ENCODE measurements at places on chromosomes 2 and 18. TPM values are rescaled to one million over a fixed set of nuclear protein-coding genes. Genes with fewer than 3 reads are reported as not detected.
A peak's percentile ranks its signal among the peaks of the same experiment; 100 is the strongest.

- no peak for DNase-seq
- H3K27ac ChIP-seq = no peak overlapping the region
Measured at GRCh38 chr18:58269931-58270330, 225.9 kb downstream of the NEDD4L start.

DNA sequence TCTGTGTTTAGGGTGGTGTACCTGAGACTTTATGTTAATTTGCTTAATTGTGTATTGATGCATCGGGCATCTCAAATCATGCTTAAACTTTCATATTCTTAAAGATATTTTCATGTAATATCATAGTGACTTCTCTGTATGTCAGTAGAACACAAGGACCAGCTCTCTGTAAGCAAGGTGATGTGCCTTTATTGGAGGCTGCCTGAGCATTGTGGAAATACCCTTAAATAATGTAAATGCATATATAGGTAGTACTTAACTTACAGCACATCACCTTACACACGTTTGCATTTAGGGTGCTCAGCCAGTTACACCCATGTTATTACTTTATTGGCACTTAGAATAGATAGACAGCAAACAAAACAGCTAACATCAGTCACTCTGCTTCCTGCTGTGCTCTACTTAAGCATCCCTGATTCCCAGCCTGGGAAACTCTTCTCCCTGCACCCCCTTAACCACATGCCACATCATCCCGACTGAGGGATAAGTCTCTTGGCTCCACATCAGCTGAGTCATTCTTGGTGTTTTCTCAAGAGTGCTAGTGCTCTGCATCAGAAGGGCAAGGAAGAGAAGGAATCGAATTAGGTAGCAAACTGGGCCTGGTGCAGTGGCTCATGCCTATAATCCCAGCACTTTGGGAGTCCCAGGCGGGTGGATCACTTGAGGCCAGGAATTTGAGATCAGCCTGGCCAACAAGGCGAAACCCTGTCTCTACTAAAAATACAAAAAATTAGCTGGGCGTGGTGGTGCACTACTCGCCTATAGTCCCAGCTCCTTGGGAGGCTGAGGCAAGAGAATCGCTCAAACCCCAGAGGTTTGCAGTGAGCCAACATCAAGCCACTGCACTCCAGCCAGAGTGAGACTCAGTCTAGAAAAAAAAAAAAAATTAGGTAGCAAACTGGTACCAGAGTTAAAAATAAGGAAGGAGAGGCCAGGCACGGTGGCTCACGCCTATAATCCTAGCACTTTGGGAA is 108.7 kb downstream of the MAP3K20 start:
- peak overlapping the region; percentile 69 for H3K4me3 ChIP-seq
- H3K27me3 ChIP-seq = no peaks in the 10 kb centered on the region
- DNase-seq = peak; percentile 98

Gene REG3G
- total RNA-seq = not detected

DNA sequence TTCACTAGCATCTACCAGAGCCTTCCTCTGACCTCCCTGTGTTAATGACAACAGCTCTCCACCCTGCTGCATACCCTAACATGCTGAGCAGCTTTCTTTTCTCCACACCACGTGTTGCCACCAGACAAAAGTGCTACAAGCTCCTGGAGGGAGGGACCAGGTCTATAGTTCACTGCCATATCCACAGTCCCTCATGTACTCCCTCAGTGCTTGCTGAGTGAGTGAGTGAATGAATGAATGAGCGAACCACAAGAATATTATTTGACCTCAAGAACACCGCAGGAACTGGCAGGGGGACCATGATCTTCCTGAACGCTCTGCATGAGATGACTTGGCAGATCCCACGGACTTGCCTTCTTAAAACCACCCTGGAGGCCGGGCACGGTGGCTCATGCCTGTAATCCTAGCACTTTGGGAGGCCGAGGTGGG is 47.4 kb upstream of the CAB39 start:
- H3K4me1 ChIP-seq = peaks cover 54% of the 10 kb centered on the region
- H3K4me3 ChIP-seq = no peak overlapping the region
- DNase-seq = no peak
- no peaks in the 10 kb centered on the region for H3K27me3 ChIP-seq
- H3K36me3 ChIP-seq = no peaks in the 10 kb centered on the region

DNA sequence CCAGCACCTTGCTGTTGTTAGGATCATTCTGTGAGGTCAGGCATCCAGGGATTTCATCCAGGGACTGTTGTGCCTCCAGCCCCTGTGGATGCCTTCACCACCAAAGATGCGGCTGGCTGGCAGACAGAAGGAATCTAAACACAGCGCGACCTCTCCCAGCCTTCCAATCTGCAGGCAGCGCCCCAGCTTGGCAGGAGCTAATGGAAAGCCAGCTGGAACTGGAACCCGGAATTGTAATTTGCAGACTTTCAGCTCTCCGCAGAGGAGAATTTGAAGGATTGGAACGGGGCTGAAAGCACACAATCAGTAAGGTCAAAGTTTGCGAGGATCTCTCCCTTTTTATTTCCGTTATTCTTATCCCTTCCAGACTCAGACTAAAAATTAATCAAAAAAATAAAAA is 127.8 kb downstream of the TRIB2 start:
- H3K27me3 ChIP-seq = no peaks in the 10 kb centered on the region
- no peak overlapping the region for H3K27ac ChIP-seq
- peaks cover 17% of the 10 kb centered on the region for H3K4me1 ChIP-seq
- no peak for DNase-seq
- H3K4me3 ChIP-seq = no peak overlapping the region

- no peak overlapping the region for H3K4me3 ChIP-seq
- H3K36me3 ChIP-seq = no peaks in the 10 kb centered on the region
- H3K27ac ChIP-seq = no peak overlapping the region
- H3K4me1 ChIP-seq = no peaks in the 10 kb centered on the region
- H3K27me3 ChIP-seq = no peaks in the 10 kb centered on the region
Measured at GRCh38 chr2:132860220-132860619, 190.2 kb upstream of the LYPD1 start.

Gene LIPG
- total RNA-seq = not detected

Gene DYSF
- total RNA-seq = 0.41 TPM

DNA sequence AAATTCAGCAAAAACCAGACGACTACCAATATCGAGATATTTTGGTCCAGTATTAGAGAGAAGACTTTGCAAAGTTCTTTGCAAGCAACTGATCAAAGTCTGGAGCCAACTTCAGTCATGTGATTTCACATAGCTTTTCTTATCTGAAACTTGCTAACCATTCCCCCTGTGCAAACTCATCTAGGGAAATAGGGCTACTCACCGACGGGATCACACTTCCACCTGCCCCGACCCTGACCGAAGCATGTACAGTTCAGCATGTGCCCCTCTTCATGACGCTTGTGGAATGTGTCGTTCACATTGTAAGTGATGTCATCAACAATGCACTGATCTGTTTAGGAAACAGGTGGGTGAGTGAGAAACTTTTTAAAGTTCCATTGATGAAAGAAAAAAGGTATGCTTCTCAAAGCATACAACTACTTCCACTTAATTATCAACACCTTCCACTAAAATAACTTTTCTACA is 15.4 kb downstream of the FN1 start:
- peaks cover 84% of the 10 kb centered on the region for H3K4me1 ChIP-seq
- peaks cover 76% of the 10 kb centered on the region for H3K36me3 ChIP-seq
- H3K27me3 ChIP-seq = peaks cover 13% of the 10 kb centered on the region
- DNase-seq = no peak

Gene INO80B
- 24.0 TPM for total RNA-seq

DNA sequence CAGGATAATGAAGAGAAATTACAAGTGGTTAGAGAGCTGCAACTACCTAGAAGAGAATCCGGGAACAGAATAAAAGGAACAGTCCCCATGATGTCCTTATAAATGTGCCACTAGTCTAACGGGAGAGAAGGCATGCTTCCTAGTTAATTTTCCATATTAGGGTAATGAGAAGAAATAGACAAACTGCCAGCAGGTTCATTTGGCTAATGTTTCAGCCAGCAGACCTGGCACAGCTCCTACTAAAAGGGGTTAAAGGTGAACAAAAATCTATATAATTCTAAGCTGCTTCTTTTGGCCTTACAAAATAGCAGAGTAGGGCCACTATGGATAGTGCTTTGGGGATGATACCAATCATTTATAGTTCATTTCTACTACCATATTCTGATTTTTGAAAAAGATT is 845.3 kb upstream of the GCFC2 start:
- H3K4me1 ChIP-seq = no peaks in the 10 kb centered on the region
- H3K27ac ChIP-seq = no peak overlapping the region
- no peaks in the 10 kb centered on the region for H3K27me3 ChIP-seq
- H3K4me3 ChIP-seq = no peak overlapping the region
- H3K36me3 ChIP-seq = no peaks in the 10 kb centered on the region
- DNase-seq = no peak

- no peak for DNase-seq
- H3K4me3 ChIP-seq = no peak overlapping the region
- H3K27ac ChIP-seq = no peak overlapping the region
Measured at GRCh38 chr18:34131006-34131405, 93.7 kb downstream of the NOL4 start.

GRCh38 chr2:118611691-118612090 is 235.8 kb downstream of the EN1 start:
- H3K27ac ChIP-seq = no peak overlapping the region
- H3K4me1 ChIP-seq = no peaks in the 10 kb centered on the region
- peaks cover 22% of the 10 kb centered on the region for H3K27me3 ChIP-seq
- DNase-seq = no peak

GRCh38 chr2:8684540-8684877 is 2.7 kb downstream of the ID2 start:
- peak overlapping the region; percentile 82 for H3K27ac ChIP-seq
- H3K4me3 ChIP-seq = peak overlapping the region; percentile 99
- no peak for DNase-seq
- H3K36me3 ChIP-seq = peaks cover 20% of the 10 kb centered on the region
- H3K4me1 ChIP-seq = peaks cover 27% of the 10 kb centered on the region

DNA sequence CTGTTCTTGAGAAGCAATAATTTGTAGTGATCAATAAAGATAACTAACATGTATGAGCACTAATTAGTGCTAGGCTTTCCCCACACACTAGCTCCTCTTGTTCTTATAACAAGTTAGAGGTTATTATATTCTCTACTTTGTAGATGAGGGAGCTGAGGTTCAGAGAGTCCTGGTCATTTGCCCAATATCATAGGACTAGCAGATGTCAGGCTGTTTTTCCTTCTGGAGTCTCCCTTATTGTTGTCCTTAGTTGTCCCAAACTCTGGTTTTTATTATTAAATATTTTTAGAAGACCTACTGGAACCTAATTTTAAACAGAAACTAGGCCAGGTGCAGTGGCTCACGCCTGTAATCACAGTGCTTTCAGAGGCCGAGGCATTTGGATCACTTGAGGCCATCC is 16.5 kb upstream of the TTC39C start:
- H3K36me3 ChIP-seq = no peaks in the 10 kb centered on the region
- no peak overlapping the region for H3K4me3 ChIP-seq
- DNase-seq = no peak
- peaks cover 15% of the 10 kb centered on the region for H3K4me1 ChIP-seq
- H3K27me3 ChIP-seq = peaks cover 10% of the 10 kb centered on the region

GRCh38 chr2:26179446-26179913 is 6.6 kb downstream of the GAREM2 start:
- no peaks in the 10 kb centered on the region for H3K36me3 ChIP-seq
- H3K4me1 ChIP-seq = no peaks in the 10 kb centered on the region
- H3K4me3 ChIP-seq = peak overlapping the region; percentile 78

DNA sequence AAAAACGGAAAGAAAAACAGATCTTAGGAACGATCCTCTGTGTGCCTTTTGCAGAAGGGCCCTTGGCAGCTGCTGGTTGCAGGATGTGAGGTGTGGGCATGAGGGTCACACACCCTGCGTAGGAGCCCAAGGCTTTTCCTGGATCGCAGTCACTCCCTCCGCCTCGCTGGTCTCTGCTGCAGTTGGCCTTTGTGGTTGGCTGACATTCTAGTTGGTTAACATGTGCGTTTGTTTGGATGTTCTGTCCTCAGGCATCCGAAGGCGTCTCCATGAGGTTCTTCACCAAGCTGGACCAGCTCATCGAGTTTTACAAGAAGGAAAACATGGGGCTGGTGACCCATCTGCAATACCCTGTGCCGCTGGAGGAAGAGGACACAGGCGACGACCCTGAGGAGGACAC is 61.7 kb downstream of the INPP5D start:
- H3K4me3 ChIP-seq = no peak overlapping the region
- H3K36me3 ChIP-seq = no peaks in the 10 kb centered on the region
- no peaks in the 10 kb centered on the region for H3K4me1 ChIP-seq
- H3K27me3 ChIP-seq = peaks cover 25% of the 10 kb centered on the region

- H3K27me3 ChIP-seq = no peaks in the 10 kb centered on the region
- no peak overlapping the region for H3K4me3 ChIP-seq
- DNase-seq = peak; percentile 29
- H3K27ac ChIP-seq = peak overlapping the region; percentile 29
- H3K36me3 ChIP-seq = no peaks in the 10 kb centered on the region
- H3K4me1 ChIP-seq = peaks cover 57% of the 10 kb centered on the region
Measured at GRCh38 chr18:63736876-63737275, 34.1 kb downstream of the SERPINB11 start.

- no peak for DNase-seq
- no peak overlapping the region for H3K27ac ChIP-seq
- no peak overlapping the region for H3K4me3 ChIP-seq
- peaks cover 5% of the 10 kb centered on the region for H3K4me1 ChIP-seq
Measured at GRCh38 chr18:74509856-74510769, 13.9 kb downstream of the CNDP2 start.

GRCh38 chr2:233852056-233852455 is 2.3 kb downstream of the HJURP start:
- peaks cover 28% of the 10 kb centered on the region for H3K36me3 ChIP-seq
- H3K4me1 ChIP-seq = peaks cover 49% of the 10 kb centered on the region
- peak overlapping the region; percentile 75 for H3K27ac ChIP-seq
- H3K4me3 ChIP-seq = peak overlapping the region; percentile 95

DNA sequence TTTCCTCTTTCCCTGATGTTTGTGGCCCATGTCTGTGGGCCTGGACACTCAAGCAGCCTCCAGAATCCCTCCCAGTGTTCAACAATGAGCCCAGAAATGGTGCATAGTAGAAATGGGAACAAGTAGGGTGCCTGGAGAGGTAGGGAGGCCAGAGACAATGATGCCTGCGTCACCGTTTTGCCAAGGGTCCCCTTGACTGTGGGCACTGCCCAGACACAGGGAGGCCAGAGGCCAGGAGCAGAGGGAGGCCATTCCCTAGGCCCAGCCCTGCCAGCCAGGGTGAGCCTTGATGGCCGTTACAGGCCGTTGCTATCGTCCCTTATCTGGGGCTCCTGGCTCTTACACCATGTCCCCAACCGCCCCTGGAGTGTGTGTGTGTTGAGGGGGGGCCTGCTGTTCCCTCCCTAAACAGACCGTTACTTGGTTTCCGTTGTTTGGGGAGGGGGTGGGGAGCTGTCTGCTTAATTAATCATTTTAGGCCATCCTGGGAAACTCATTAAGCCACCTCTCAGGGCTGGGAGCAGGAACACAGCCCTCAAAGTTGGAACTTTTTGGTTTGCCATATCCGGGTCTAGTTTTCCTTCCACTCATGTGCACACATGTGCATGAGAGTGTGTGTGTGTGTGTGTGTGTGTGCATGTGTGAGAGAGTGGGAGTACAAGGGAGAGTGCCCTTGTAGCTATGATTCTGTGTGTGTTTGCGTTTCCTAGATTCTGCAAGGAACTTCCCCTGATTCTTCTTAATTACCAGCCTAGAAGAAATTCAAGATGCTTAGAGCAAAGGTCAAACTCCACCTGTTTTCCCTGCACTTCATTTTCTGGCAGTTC is 135.2 kb upstream of the HAAO start:
- no peaks in the 10 kb centered on the region for H3K36me3 ChIP-seq
- DNase-seq = no peak
- H3K27ac ChIP-seq = no peak overlapping the region

Gene ELOA2
- not detected for total RNA-seq
